C1 segment of cervical spinal cord (tissue), 14 donors: ENCODE measurements at places on chromosomes 3 and 15.

DNA sequence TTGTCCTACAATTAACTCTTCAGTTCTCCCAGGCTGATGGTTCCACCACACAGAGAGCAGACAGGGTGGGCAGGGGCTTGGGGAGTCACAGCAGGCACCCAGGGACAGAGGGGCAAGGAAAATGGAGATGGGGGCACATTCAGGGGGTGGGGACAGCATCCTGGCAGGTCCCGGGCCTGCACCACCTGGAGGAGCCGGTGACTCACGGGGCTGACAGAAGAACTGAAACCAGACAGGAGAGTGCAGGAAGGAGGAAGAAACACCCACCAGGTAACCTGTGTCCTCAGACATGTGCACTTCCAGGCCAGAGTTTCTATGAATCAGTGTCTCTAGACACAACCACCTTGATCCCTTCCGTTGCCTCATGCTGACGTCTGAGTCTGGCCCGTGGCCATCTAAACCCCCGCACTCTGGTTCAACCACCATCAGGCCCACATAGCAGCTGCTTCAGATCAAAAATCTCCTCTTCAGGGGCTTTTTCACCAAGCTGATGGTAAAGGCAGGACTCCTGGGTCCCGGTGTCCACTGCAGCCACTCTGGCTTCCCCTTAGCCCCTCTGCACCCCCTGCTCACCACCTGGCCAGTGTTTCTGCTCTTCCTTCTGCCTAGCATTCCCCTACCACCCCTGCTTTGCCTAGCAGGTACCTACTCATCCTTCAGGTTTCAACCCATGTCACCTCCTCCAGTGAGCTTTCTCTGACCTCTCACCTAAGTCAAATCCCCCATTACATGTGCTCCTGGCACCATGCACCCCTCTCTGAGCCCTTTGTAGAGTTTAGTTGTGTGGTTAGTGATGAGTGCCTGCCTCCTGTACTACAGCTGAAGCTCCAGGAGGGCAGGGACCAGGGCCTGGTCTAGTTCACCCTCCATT lies 16.5 kb upstream of the CYP11A1 start:
- DNase-seq = no peak

DNA sequence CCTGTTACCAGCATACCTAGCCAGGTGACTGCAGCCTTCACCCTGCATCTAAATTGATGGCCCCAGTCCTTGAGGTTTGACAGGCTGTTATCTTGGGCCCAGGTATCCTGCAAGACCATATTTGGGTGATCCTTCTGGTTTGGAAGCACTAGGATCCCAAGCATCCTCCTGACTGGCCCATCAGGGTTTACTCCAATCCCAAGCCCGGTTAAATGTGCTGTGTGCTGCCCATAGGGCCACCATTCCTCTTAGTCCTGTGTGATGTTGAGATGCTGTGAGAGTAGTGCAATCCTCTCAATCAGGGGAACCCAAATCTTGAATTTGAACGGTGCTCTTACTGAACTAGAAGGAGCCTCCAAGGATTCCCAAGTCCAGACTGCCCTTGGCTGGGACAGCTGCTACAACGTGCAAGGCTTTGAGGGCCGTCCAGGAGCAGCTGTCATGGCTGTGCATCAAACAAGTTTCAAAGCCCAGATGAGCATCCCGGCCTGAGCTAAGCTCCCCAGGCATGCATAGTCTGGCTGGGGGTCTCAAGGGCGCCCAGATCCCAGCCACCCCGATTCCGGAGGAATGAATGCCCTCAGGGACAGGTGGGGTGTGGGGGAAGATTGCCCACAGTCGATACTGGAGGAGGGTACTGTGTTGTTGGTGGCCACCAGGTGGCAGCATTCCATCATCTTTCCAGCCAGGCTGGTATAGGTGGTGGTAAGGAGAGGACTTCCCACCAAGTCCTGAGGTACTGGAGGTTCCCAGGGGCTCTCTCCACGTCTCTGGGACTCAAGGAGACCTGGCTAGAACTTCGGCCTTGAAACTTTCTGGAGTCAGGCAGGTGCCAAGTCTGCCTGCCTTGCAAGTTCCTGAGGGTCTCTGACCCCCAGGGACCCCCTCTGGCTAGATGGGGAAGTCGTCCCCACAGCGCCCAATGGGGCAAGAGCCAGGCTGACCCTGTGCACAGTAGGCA lies 32.6 kb downstream of the RBM5 start:
- peak; percentile 41 for DNase-seq

GRCh38 chr3:125366132-125366531 lies 9.0 kb downstream of the ZNF148 start:
- DNase-seq = no peak

DNA sequence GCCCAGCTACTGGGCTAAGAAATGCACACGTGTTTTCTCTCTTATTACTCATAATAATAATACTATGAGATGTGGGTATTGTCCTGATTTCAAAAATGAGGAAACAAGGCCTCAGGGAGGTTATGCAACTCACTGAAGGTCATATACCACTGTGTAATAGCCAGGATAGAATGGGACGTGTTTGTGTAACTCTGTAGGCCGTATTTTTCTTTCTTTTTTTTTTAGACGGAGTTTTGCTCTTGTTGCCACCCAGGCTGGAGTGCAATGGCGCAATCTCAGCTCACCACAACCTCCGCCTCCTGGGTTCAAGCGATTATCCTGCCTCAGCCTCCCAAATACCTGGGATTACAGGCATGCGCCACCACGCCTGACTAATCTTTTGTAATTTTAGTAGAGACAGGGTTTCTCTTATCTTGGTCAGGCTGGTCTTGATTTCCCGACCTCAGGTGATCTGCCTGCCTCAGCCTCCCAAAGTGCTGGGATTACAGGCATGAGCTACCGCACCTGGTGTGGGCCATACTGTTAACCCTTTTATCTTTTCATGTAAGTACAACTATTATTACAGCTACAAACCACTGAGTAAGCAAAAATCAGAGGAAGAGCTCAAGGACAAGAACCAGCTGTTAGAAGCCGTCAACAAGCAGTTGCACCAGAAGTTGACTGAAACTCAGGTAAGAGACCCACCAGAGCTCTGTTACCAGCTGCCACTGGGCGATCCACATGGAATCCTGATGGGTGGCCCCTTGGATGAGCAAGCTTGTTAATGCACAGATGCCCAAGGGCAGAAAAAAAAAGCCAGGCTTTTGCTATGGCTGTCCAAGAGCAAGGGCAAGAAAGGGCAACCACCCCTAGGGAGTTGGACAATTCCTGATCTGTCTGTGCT lies 6.7 kb downstream of the KNSTRN start:
- DNase-seq = no peak

DNA sequence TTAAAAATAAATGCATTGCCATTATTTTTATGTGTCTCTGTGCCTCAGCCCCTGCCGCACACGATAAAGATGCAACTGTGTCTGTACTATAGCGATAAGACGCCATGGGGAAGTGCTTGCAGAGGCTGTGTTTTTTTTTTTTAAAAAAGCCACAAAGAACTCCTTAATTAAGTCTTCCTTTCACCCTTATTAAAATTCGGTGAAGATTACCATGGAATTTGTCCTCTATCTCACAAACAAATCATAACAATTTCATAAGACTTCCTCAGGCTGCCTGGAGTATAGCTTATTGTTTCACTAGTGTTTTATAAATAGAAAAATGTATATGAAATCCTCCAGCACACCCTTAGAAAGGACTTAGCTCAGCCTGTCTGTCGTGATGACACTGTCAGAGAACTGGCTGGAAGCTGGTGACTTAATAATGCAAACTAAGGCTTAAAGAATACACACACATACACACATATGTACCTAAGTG lies 374.8 kb upstream of the SLCO3A1 start:
- no peak for DNase-seq

GRCh38 chr15:81575436-81576123 lies 201.6 kb upstream of the TMC3 start:
- no peak for DNase-seq

GRCh38 chr3:150308481-150309256 lies 99.4 kb upstream of the TSC22D2 start:
- no peak for DNase-seq

- no peak for DNase-seq
Observed at GRCh38 chr3:133506215-133506901, 67.1 kb upstream of the CDV3 start.

DNA sequence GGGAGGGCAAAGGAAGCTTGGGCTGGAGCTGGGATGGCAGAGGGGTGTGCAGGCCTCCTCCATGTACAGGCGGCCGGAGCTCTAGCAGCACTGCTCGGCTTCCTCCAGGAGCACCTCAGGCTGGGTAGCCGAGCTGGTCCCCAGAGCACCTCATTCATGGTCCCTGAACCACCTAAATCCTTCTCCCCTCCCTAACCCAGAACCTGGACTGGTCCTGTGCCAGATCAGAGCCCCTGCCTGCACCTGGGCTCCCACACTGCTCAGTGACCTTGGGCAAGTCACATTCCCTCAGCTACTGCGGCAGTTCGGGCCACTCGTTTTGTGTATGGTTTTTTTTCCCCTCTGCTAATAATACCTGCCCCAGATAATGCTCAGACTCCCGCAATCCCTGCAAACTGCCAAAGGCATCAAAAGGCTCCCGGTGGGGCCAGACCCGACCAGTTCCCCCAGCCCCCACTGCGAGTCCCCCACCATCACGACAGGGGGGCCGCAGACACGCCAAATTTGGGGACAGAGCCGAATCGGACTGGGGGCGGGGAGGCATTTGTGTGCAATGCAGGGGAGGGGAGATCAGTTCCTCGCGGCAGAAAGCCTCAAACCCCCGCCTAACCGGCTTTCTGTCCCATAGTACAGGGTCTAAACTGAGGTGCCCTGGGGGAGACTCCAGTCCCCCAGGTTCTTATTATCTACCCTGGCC lies 1.3 kb downstream of the SEMA7A start:
- DNase-seq = no peak

DNA sequence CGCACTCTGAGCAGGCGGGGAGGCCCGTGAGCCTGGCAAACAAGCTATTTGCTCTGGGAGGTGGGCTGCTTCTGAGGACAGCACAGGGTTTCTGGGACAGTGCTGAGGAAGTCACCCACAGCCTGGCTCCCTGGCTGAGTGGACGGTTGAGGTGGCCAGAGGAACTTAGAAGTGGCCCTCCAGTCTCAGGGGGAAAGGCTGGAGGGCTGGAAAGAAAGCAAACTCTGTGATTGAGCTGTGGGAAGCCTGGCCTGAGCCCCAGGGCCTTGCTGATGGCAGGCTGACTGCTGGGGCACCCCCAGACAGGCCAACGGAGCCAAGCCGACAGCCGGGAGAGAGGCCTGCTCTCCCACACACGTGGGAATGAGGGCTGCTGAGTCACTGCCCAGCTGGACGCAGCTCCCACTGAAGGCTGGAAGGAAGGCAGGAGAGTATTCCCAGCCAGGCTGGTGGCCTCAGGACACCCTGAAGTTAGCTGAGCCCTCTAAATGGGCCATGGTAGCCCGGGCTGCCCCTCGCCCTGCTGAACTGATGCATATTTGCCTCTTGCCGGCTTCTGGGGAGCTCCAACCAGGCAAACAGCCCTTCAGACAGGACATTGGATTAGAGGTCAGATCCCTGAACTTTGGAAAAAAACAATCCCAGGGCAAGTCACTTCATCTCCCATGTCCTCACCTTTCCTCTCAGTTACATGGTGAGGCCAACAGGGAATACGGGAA lies 98.0 kb upstream of the TLE3 start:
- no peak for DNase-seq

- no peak for DNase-seq
Observed at GRCh38 chr3:45599984-45600650, 5.6 kb downstream of the LIMD1 start.

GRCh38 chr15:43125100-43125661 lies 8.2 kb upstream of the TMEM62 start:
- no peak for DNase-seq

DNA sequence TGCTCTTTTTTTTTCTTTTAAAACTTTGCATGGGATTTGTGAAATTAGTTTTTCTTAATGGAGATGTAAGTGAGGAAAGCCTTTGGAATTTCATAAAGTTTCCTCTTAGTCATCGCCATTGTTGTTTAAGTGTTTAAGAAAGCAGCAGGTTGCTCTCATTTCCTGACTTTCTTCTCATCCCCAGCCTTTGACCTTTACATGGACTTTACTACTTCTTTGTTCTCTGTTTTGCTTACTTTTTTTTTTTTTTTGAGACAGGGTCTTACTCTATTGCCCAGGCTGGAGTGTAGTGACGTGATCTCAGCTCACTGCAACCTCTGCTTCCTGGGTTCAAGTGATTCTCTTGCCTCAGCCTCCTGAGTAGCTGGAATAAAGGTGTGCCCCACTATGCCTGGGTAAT lies 38.6 kb downstream of the FBXL2 start:
- DNase-seq = no peak

DNA sequence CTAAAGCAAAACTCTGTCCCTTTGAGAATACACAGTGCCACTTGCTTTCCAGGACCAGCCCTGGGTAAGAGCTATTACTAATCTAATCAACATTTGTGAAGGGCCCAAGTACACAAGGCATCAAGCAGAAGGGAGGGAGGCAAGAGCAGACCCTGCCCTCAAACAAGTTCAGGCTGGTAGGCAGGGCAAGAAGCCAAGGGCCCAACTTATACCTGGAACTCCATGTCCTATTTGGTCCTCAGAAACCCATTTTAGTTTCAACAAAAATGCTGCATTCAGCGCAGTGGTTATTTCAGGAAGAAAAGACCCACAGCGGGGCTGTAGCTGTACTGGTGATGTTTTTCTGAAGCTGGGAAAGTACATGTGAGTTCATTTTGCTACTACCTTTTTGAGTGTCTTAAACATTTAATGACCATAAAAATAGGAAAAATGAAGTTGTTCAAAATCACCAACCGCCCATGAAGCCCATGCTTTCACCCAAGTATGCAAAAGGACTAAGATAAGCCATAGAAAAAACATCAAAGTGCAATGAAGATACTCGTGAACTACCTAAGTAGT lies 2.8 kb downstream of the RPS17 start:
- no peak for DNase-seq

DNA sequence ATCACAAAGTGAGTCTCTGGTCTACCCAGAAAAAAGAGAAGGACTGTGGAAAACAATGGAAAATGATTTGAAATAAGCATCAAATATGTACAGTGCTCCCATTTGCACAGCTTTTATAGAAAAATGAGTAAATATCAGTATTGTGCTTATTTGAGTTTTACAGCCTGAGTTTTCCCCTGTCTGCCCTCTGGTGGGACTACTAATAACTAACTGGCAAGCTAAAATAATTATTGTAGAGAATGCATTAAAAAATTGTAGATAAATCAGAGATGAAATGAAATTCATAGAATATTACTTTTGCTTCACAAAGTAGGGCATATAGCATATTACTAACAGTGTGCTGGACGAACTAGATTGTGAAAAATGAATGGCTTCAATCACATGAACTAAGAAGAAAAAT lies 287.1 kb downstream of the NAALADL2 start:
- no peak for DNase-seq

DNA sequence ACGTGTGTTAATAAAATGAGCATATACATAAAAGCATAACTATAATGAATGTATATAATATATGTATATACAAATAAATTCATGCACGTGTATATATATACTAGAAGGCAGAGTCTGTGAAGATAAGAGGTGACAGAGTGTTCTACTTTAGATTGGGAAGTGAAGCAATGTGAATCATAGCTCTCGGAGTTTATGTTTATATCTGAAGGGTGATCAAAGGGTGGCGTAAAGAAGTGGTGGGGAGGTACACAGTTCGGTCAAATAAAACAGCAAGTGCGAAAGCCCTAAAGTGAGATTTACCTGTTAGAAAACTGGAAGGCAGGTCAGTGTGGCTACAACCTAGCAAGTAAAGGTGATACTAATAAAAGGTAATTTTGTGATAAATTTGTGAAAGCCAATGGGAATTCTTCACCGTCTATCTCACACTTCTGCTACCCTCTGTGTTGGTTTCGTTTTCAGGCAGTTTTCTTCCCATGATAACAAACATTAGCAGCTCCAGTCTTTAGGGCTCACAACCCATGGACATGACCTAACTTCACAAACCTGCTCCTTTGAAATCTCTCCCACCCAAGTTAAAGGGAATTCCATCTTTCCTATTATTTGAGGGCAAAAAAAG lies 46.7 kb upstream of the BCHE start:
- DNase-seq = no peak
